ENCODE measurements at places on chromosomes 7 and 10.

DNA sequence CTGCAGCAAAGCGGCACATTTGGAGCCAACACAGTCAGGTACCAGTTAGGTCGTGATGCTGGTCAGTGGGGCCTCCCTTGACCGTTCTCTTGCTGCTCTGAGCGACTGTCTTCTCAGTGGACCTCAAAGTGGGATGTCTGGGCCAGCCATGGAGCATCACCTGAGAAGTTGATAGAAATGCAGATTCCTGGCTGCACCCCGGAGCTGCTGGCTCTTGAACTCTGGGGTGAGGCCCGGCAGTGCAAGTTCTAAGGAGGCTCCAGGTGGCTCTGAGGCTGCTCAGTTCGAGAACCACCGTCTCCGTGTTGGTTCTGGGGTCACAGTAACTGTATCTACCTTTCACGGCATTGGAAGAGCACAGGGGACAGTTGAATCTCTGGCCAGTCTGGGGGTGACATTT is 147.5 kb downstream of the WDR37 start:
- no peak for DNase-seq

DNA sequence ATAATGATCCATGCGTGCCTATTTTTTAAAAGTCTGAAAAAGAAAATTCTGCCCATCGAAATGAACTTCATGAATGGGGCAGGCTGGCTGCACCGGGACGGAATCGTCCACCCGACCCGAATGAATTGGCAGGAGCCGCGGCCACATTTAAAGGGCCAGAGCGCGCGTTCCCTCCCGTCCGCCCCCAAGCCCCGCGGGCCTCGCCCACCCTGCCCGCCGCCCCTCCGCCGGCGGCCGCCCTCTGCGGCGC is 319 bp upstream of the GATA3 start:
- DNase-seq, result no peak

DNA sequence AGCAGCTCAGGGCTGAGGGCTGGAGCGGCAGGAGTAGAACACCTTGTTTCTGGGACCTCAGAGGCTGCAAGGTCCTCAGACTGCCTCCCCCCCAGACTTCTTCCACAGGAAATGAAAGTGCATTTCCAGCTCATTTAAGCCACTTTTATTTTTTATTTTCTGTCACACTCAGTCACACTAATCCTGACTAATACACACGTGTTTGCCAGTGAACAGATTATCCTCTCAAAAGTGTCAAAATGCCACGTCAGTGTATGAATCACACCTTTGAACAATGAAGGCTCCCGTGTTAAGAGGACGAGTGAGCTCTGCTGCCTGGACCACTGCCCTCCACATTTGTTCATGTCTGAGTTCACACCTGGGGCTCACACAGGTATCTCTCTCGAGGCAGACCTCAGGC is 488.5 kb downstream of the DNAJB6 start:
- no peak for DNase-seq

- DNase-seq, result no peak
These were observed 42.6 kb downstream of the CNOT4 start for GRCh38 chr7:135467207-135467711.

- peak; percentile 34 for DNase-seq
These were observed 1.1 kb upstream of the TFAM start for GRCh38 chr10:58384095-58384494.

DNA sequence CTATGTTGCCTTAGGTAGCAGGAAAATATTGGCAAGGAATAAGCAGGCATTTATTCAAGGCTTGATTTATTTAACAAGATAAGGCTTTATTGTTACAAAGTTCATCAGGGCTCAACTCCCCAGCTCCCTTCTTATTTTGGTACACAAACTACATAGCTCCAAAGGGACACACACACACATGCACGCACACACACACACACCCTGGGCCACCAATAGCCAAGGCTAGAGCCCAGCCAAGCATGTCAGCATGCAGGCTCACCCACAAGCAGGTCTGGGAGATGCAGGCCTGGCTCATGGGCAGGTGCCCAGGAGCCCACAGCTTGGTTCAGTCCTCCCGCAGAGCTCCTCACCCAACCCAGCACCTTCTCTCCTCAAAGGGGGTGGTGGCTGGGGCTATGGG is 23.4 kb downstream of the LEP start:
- no peak for DNase-seq

DNA sequence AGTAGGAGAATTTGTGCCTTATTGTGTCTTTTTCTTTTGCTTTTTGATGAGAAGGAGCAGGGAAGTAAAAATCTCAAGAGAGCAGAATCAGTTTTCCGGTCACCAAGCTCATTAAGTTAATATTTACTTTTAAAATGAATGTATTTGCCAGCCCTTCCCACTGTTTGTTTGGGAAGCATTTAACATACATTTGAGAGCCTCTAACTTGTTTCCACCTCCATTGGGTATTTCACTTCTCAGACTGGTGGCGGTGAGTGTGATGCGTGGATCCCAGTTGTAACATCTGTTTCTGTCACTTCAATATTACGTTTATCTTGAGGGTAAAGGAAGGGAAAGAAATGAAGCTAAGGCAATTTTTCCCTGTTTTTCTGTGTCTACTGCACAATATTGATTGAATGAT is 22.8 kb downstream of the CDK14 start:
- DNase-seq, result no peak

- DNase-seq, result no peak
These were observed at the start of gene SEMA3D for GRCh38 chr7:85186521-85187241. Gene SEMA3D, minus strand, starts transcription at chr7:85187056. Its CDS starts 65,165 bp downstream, at chr7:85121891.
